ENCODE measurements at places on chromosomes 11 and 22.

- DNase-seq: no peak
Measured at GRCh38 chr11:123536690-123537437, 106.8 kb downstream of the GRAMD1B start.

DNA sequence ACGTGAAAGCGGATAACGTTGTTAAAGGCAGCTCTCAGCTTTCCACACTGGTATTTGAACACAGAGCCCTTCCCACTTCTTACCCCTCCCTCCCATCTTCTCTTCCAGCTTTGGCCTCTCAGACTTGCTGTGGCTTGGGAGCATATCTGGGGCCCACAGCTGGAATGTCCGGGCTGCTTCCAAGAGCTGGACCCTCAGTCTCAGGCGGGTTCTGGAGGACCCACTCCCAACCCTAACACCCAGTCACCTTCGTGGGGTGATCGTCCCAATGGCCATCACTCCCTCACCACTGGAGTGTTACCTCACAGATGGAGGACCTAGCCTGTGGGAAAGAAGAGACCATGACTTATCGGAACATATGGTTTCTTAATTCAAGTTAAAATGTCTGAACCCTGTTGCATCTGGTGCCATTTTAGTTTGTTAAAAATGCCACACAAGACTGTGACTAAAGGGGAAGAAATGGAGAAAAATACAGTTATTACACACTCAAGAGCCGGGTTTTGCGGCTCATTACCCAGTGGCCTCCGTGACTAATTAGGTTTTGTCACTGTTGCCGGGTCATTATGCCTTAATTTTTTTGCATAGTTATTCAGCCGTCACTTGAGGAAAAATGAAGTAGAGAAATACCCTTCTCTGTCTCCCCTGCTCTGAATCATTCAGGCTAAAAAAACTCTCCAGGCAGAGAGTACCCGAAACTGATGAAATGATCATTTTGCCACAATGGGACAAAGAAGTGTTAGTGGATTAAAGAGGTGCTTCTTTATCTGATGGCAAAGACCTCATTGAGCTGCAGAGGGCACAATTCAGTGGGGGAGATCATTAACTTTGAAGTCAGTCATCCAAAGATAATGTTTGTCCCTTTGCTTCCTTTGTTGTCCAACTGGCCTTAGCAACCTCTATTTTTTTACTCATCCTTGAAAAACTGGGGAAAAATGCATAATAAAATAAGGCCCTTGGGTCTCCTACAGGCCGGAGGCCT is 87.2 kb upstream of the HTATIP2 start:
- DNase-seq: no peak

GRCh38 chr11:106920899-106921509 is 97.3 kb downstream of the GUCY1A2 start:
- no peak for DNase-seq

DNA sequence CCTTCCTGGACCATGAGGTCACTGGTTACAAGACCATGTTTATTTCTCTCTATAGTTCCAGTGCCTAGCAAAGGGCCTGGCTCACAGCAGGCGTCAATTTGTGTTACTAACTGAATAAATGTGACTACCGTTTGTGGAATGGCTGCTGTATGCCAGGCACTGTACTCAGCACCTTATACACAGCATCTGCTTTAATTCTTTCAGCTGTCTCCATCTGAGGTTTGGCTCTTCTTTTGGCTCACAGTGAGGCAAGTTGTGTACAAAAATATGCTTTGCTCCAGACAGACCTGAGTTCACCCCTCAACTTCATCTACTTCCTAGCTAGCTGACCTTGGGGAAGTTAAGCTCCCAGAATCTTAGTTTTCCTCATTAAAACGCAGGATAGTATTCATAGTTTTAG is 75.3 kb upstream of the PHOX2A start:
- DNase-seq: no peak

DNA sequence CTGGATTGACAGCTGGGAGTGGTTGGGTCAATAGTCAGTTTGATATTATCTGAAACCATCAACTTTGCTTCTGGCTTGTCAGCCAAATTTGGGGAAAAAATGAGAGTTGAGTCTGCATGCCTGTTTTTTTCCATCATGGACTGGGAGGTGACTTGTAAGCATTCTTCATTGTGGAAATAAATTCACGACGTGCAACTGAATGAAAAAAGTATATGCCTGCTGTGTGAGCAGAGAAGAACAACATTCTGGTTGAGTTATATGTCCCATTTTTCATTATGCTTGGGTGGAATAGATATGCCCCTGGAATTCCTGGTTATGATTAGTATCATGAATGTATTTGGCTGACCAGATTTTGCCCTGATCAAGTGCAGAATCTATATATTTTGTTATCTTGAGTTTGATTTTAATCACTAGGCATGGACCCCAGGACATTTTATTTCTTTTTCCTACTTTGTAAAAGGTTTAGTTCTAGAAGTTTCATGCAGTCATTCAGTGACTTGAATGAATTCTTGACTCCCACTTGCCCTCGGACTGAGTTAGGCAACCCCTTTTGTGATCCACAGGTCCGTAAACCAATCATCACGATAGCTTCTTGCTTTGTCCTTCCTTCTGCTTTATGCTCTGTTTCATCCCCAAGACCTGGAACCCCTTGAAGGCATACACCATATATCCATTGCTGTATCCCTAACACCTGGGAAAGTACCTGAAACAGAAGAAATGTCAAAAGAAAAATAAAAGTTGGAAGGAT is 205.8 kb downstream of the NAV2 start:
- DNase-seq: no peak

DNA sequence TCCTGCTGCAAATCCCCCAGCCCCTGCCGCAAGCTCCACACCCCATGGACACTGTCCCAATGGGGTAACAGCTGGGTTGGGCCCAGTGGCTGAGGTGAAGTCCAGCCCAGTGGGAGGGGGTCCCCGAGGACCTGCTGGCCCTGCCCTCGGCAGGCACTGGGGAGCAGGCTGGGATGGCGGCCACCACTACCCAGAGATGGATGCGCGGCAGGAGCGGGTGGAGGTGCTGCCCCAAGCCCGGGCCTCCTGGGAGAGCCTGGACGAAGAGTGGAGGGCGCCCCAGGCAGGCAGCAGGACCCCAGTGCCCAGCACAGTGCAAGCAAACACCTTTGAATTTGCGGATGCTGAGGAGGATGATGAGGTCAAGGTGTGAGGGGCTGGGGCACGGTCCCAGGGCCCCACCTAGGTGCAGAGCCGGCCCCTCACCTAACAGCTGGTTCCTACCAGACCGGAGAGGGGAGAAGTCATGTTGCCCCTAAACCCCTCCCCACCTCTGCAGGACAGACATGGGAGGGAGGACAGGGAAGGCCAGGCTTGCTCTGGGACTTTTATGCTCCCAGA is 8.2 kb downstream of the CDC42EP1 start:
- no peak for DNase-seq

DNA sequence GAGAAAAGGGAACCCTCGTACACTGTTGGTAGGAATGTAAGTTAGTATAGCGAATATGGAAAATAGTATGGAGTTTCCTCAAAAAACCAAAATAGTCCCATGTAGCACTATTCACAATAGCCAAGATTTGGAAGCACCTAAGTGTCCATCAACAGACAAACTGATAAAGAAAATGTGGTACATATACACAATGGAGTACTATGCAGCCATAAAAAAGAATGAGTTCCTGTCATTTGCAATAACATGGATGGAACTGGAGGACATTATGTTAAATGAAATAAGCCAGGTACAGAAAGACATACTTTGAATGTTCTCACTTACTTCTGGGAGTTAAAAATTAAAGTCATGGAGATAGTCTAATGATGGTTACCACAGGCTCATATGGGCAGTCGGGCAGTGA is 64.0 kb upstream of the RAB1B start:
- no peak for DNase-seq

GRCh38 chr11:129814244-129815014 is 1.2 kb upstream of the TMEM45B start:
- peak; percentile 65 for DNase-seq

GRCh38 chr22:45083659-45084305 is 74.0 kb upstream of the PHF21B start:
- no peak for DNase-seq

- no peak for DNase-seq
Measured at GRCh38 chr11:1498262-1498661, 11.7 kb upstream of the MOB2 start.

GRCh38 chr11:123434262-123434661 is 4.2 kb downstream of the GRAMD1B start:
- DNase-seq: no peak

DNA sequence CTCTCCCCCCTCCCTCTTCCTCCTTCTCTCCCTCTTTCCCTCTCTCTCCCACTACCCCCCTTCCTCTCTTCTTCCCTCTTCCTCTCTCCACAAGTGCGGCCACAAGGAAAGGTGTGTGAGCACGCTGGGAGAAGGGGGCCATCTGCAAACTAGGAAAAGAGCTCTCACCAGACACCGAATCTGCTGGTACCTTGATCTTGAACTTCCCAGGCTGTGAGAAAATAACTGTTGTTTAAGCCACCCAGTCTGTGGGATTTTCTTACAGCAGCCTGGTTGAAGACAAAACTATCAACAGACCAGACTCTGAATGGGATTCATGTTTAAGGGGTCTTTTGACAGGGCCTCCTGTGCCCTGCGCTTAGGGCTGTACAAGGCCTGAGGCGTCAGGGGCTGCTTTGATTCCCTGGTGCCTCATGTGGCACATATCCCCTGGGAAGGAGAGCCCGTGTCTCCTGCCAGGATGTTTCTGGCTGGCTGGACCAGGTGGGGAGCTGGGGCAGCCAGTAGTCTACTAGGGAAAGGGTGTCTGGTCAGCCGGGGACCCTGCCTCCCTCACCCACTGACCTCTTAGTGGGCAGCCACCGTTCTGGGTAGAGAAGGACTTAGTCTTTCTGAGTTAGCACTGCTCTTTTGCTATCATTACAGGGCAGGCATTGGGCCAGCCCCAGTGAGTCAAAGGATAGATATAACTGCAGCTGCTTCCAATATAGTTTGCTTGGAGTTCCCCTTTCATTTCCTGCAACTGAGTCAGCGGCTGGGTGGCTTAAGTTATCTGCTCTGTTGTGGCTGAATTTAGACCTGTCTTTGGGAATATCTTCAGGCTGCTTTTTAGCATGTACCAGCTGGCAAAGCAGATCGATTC is 6.2 kb downstream of the PANX1 start:
- no peak for DNase-seq

Data from activated CD4-positive, CD25-positive, alpha-beta regulatory T cell treated with anti-CD3 and anti-CD28 coated beads, Interleukin-2, amount 50 U/mL, for 72 hours (primary cell).